Gastrocnemius medialis (tissue), 4 donors: ENCODE measurements at places on chromosomes 16 and 17. TPM values are rescaled to one million over a fixed set of nuclear protein-coding genes. Genes with fewer than 3 reads are reported as not detected.

ODAD4 gene
- total RNA-seq = not detected

DNA sequence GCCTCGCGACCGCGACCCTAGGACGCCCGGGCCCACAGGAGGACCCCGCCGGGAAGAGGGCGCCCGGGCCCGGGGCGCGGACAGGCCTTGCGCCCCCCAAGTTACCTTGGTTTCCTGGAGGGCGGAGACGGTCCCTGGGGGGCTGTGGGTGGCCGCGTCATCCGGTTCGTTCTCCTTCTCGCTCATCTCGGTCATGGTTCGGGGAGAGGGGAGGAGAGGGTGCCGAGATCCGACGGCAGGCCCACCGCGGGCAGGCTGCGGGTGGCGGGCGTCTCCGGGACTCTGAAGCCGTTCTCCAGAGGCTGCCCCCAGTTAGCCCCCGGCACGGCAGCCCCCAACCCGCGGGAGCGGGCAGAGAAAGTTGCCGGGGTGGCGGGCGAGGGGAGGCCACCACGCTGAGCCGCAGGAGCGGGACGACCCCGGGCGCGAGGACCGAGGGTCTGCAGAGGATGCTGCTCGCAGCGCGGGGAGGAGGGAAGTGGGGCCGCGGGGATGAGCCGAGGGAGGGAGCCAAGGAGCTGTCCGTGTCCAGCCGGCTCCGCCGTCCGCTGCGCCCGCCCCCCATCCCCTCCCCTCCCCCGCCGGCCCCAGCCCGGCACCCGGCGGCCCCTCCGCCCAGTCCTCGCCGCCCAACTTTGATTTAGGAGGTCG is at the start of gene STAC2:
STAC2 (minus strand) TSS at position 638 of the 651 bp plus-strand sequence; CDS start at position 195, 443 bp downstream.
- DNase-seq = no peak
- no peaks in the 10 kb centered on the region for H3K36me3 ChIP-seq
- H3K4me3 ChIP-seq = peak within 1 kb of the TSS; percentile 48
- H3K27ac ChIP-seq = no peak within 1 kb of the TSS

DNA sequence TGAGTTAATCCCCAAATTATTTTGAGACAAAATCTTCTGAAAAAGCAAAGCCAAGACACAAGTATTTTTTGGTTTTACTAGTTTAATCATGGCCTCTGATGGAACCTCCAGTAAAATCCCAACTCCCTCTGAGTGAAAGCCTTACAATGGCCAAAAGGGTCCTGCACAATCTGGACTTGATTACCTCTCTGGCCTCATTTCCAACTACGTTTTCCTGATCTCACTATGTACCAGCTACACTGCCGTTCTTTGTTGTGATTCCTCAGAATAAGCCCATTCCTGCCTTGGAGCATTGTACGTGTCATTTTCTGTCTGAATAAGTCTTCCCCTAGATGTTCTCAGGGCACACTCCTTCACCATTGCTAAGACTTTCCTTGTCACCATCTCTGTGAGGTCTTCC is 37.3 kb downstream of the SPOP start:
- no peak for DNase-seq
- H3K36me3 ChIP-seq = no peaks in the 10 kb centered on the region
- H3K4me1 ChIP-seq = peaks cover 35% of the 10 kb centered on the region
- no peaks in the 10 kb centered on the region for H3K27me3 ChIP-seq
- H3K4me3 ChIP-seq = no peak overlapping the region

- H3K4me1 ChIP-seq = no peaks in the 10 kb centered on the region
- H3K27me3 ChIP-seq = no peaks in the 10 kb centered on the region
- no peak for DNase-seq
- no peak overlapping the region for H3K4me3 ChIP-seq
- H3K36me3 ChIP-seq = peaks cover 58% of the 10 kb centered on the region
- peak overlapping the region; percentile 43 for H3K27ac ChIP-seq
These were observed 51.7 kb downstream of the ZNF778 start for GRCh38 chr16:89268987-89269735.

GRCh38 chr16:56639045-56639444 is 579 bp downstream of the MT1A start:
- no peak for DNase-seq
- H3K36me3 ChIP-seq = no peaks in the 10 kb centered on the region
- peaks cover 6% of the 10 kb centered on the region for H3K27me3 ChIP-seq
- H3K4me1 ChIP-seq = peaks cover 5% of the 10 kb centered on the region
- peak overlapping the region; percentile 57 for H3K27ac ChIP-seq

- no peak overlapping the region for H3K27ac ChIP-seq
- no peaks in the 10 kb centered on the region for H3K4me1 ChIP-seq
- DNase-seq = no peak
- H3K27me3 ChIP-seq = no peaks in the 10 kb centered on the region
- no peaks in the 10 kb centered on the region for H3K36me3 ChIP-seq
These were observed 84.7 kb downstream of the PRKCB start for GRCh38 chr16:23920446-23920845.

GRCh38 chr17:64354396-64354795 is 36.3 kb downstream of the PECAM1 start:
- no peak overlapping the region for H3K4me3 ChIP-seq
- H3K4me1 ChIP-seq = peaks cover 10% of the 10 kb centered on the region
- no peaks in the 10 kb centered on the region for H3K36me3 ChIP-seq
- H3K27me3 ChIP-seq = no peaks in the 10 kb centered on the region
- H3K27ac ChIP-seq = peak overlapping the region; percentile 30

DNA sequence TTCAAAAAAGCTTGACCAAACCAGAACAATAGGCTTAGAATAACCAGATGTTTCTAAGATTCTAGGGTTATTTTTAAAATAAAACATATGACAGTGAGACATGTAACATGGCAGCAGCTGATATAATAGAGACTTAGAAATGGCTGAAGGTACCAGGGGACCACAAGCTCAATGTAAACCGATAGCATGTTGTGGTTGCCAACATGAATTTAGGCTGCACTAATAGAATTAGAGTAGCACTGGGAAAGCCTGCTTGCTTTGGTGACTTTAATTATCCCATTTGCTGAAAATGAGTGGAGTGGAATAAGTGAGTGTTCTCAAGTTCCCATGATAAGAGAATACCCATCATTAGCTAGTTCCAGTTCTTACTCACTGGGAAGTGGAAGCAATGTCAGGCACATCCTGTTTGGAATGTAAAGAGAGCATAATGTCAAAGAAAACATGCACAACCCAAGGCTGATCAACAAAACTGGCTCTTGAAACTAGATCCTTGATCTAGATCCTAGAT is 621.2 kb upstream of the CDH5 start:
- H3K4me3 ChIP-seq = no peak overlapping the region
- H3K4me1 ChIP-seq = no peaks in the 10 kb centered on the region
- H3K27me3 ChIP-seq = no peaks in the 10 kb centered on the region
- DNase-seq = no peak
- no peaks in the 10 kb centered on the region for H3K36me3 ChIP-seq
- no peak overlapping the region for H3K27ac ChIP-seq

CIBAR2 gene
- total RNA-seq = not detected

SLC35G3 gene
- not detected for total RNA-seq

- H3K27me3 ChIP-seq = no peaks in the 10 kb centered on the region
- no peak for DNase-seq
- H3K36me3 ChIP-seq = no peaks in the 10 kb centered on the region
- H3K4me3 ChIP-seq = no peak overlapping the region
- H3K4me1 ChIP-seq = peaks cover 6% of the 10 kb centered on the region
- no peak overlapping the region for H3K27ac ChIP-seq
These were observed 145.2 kb downstream of the CLEC16A start for GRCh38 chr16:11089504-11090124.

SLC52A1 gene
- not detected for total RNA-seq

DNA sequence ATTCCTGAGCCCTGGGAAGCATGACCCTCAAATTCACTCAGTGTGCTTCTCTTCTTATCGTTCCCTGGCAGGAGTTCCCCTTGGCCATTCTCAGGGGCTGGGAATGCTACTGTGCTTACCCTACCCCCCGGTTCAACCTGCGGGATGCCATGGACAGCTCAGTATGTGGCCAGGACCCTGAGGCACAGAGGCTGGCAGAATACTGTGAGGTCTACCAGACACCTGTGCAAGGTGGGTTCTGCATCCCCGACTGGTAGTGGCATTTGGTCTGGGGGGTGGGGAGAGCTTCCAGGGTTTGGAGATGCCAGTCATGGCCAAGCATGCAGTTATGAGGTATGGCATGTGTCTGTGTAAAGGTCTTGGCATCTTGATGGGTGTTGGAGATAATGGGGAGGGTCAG is 39.4 kb downstream of the WSCD1 start:
- DNase-seq = no peak
- no peak overlapping the region for H3K27ac ChIP-seq
- no peaks in the 10 kb centered on the region for H3K4me1 ChIP-seq
- no peaks in the 10 kb centered on the region for H3K27me3 ChIP-seq
- H3K4me3 ChIP-seq = no peak overlapping the region

DNA sequence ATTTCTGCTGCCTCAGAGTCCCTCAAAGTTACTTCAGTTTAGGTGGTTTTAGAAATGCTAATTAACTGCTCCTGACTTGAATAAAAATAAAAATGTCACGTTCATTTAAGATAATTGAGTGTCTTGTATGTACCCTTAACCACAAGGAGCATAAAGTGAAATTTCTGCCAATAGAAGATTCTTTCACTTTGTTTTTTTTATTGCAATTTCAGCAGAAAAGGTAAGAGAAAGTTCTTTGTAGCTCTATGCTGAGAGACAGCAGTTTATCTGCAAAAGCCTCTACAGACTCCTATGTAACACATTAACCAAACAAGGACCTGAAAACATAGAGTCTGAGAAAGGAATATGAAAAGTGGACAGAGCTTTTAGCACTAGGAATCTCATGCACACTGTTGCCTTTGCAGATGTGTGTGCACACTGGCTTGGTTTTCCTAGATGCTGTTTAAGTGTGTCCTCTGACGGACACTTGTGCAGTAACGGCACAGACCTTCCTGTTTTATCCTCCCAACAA is 11.6 kb downstream of the ARHGAP44 start:
- no peak overlapping the region for H3K4me3 ChIP-seq
- no peaks in the 10 kb centered on the region for H3K36me3 ChIP-seq
- no peak for DNase-seq
- no peak overlapping the region for H3K27ac ChIP-seq
- no peaks in the 10 kb centered on the region for H3K27me3 ChIP-seq

KRT222 gene
- total RNA-seq = not detected
